Progenitor cell of endocrine pancreas (in vitro differentiated cells): ENCODE measurements at places on chromosomes 16 and 17. TPM values are rescaled to one million over a fixed set of nuclear protein-coding genes. Genes with fewer than 3 reads are reported as not detected.
A peak's percentile ranks its signal among the peaks of the same experiment; 100 is the strongest.

GRCh38 chr17:7058831-7059447, 15.0 kb upstream of the SLC16A11 start:
- H3K36me3 ChIP-seq, result no peaks in the 10 kb centered on the region
- DNase-seq, result no peak
- no peaks in the 10 kb centered on the region for H3K4me1 ChIP-seq
- H3K27ac ChIP-seq, result no peak overlapping the region
- H3K27me3 ChIP-seq, result peaks cover 10% of the 10 kb centered on the region

- peaks cover 14% of the 10 kb centered on the region for H3K36me3 ChIP-seq
- peaks cover 3% of the 10 kb centered on the region for H3K4me1 ChIP-seq
- H3K4me3 ChIP-seq, result no peak overlapping the region
- H3K27me3 ChIP-seq, result no peaks in the 10 kb centered on the region
These were observed 67.9 kb downstream of the TRIM37 start for GRCh38 chr17:59038734-59039133.

GRCh38 chr16:17358846-17359245, 111.9 kb downstream of the XYLT1 start:
- DNase-seq, result no peak
- no peaks in the 10 kb centered on the region for H3K27me3 ChIP-seq
- H3K4me1 ChIP-seq, result peaks cover 18% of the 10 kb centered on the region
- no peaks in the 10 kb centered on the region for H3K36me3 ChIP-seq
- no peak overlapping the region for H3K4me3 ChIP-seq
- no peak overlapping the region for H3K27ac ChIP-seq

DNA sequence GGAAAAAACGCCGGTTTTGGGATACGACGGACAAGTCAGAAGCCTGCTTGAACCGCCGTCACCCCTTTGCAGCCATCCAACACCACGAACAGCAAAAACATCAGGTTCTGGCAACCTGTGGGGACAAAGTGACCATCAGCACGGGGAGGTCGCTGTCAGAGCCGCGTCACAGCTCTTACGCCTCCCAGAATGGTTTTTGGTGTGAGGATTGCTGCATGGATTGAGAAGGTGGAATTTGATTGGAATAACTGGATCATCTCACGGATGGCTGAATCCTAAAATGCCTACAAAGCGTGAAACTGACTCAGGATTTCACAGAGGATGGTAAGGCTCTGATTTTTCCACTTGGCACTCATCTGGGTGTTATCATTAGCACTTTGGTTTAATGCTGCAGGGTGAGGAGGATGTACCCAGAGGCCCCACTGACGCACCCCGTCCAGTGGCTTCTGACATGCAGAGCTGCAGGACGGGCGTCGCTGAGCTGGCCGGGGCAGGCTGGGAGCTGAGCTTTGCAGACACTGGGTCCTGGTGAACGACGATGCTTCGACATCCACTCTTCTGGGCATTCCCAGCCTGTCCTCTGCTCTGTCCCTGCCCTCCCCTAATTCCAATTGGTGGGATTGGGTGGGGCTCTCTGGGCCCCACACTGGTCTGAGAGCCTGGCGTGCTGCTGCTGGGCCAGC, 73.4 kb upstream of the CREBBP start:
- H3K27ac ChIP-seq, result no peak overlapping the region
- no peak for DNase-seq
- H3K27me3 ChIP-seq, result peaks cover 23% of the 10 kb centered on the region
- H3K36me3 ChIP-seq, result no peaks in the 10 kb centered on the region

GRCh38 chr16:3058139-3059030, 7.1 kb upstream of the IL32 start:
- peaks cover 28% of the 10 kb centered on the region for H3K27me3 ChIP-seq
- peak overlapping the region; percentile 80 for H3K4me3 ChIP-seq
- peaks cover 11% of the 10 kb centered on the region for H3K36me3 ChIP-seq
- DNase-seq, result peak; percentile 36
- H3K4me1 ChIP-seq, result peaks cover 5% of the 10 kb centered on the region
- H3K27ac ChIP-seq, result peak overlapping the region; percentile 64

- peaks cover 6% of the 10 kb centered on the region for H3K36me3 ChIP-seq
- H3K4me3 ChIP-seq, result no peak overlapping the region
- no peaks in the 10 kb centered on the region for H3K27me3 ChIP-seq
- H3K4me1 ChIP-seq, result peaks cover 2% of the 10 kb centered on the region
These were observed 79.8 kb downstream of the ZNF423 start for GRCh38 chr16:49776085-49776595.

The CCL13 gene
- total RNA-seq, result not detected in 2 replicates

- H3K4me1 ChIP-seq, result peaks cover 1% of the 10 kb centered on the region
- no peaks in the 10 kb centered on the region for H3K27me3 ChIP-seq
- DNase-seq, result peak; percentile 83
- H3K36me3 ChIP-seq, result peaks cover 9% of the 10 kb centered on the region
- H3K4me3 ChIP-seq, result no peak overlapping the region
These were observed 29.7 kb upstream of the LGALS9 start for GRCh38 chr17:27601069-27601974.

GRCh38 chr17:58244963-58245362, 6.6 kb downstream of the LPO start:
- H3K27ac ChIP-seq, result no peak overlapping the region
- DNase-seq, result no peak
- H3K27me3 ChIP-seq, result peaks cover 89% of the 10 kb centered on the region
- H3K4me3 ChIP-seq, result no peak overlapping the region
- no peaks in the 10 kb centered on the region for H3K4me1 ChIP-seq
- no peaks in the 10 kb centered on the region for H3K36me3 ChIP-seq

- no peaks in the 10 kb centered on the region for H3K27me3 ChIP-seq
- H3K36me3 ChIP-seq, result no peaks in the 10 kb centered on the region
- no peak for DNase-seq
- no peaks in the 10 kb centered on the region for H3K4me1 ChIP-seq
- no peak overlapping the region for H3K27ac ChIP-seq
- H3K4me3 ChIP-seq, result no peak overlapping the region
These were observed 1691.4 kb downstream of the TP53TG3F start for GRCh38 chr16:35150805-35151312.

The CCL1 gene
- not detected in 2 replicates for total RNA-seq

The KRT9 gene
- not detected in 2 replicates for total RNA-seq

GRCh38 chr17:77324227-77324626, 183.5 kb downstream of the SEC14L1 start:
- no peaks in the 10 kb centered on the region for H3K36me3 ChIP-seq
- no peak overlapping the region for H3K4me3 ChIP-seq
- peaks cover 17% of the 10 kb centered on the region for H3K4me1 ChIP-seq
- no peak for DNase-seq
- H3K27ac ChIP-seq, result peak overlapping the region; percentile 91
- no peaks in the 10 kb centered on the region for H3K27me3 ChIP-seq

The IQCK gene
- 31.5 and 33.2 TPM in 2 replicates for total RNA-seq

GRCh38 chr17:44848257-44848795, 643 bp downstream of the HIGD1B start:
- H3K27me3 ChIP-seq, result peaks cover 3% of the 10 kb centered on the region
- H3K4me3 ChIP-seq, result no peak overlapping the region
- DNase-seq, result no peak
- no peaks in the 10 kb centered on the region for H3K4me1 ChIP-seq

The RASL10B gene
- 13.7 and 13.9 TPM in 2 replicates for total RNA-seq

The NRN1L gene
- total RNA-seq, result not detected in 2 replicates

The WSCD1 gene
- total RNA-seq, result 10.3 and 11.1 TPM in 2 replicates

DNA sequence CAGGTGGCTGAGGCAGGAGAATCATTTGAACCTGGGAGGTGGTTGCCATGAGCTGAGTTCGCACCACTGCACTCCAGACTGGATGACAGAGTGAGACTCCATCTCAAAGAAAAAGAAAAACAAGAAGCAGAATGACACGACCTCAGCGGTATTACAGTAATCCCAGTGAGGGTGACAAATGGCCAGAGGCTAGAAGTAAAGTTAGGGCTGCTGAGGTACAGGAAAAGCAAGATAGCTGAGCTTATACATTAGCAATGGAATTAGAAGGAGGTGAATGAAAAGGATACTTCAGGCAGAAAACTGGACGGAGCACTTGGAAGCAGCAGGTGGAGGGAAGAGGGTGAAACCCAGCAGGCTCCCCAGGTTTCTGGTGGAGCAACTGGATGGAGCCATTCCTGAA, 26.1 kb upstream of the AMZ2 start:
- DNase-seq, result no peak
- no peaks in the 10 kb centered on the region for H3K4me1 ChIP-seq
- no peaks in the 10 kb centered on the region for H3K27me3 ChIP-seq

- H3K27ac ChIP-seq, result no peak overlapping the region
- no peaks in the 10 kb centered on the region for H3K36me3 ChIP-seq
- no peak for DNase-seq
- H3K4me3 ChIP-seq, result no peak overlapping the region
- H3K27me3 ChIP-seq, result peaks cover 42% of the 10 kb centered on the region
These were observed 301.7 kb upstream of the N4BP1 start for GRCh38 chr16:48911700-48912099.

The PIMREG gene
- total RNA-seq, result 13.8 and 15.4 TPM in 2 replicates

The DPH1 gene
- 39.1 and 44.0 TPM in 2 replicates for total RNA-seq

DNA sequence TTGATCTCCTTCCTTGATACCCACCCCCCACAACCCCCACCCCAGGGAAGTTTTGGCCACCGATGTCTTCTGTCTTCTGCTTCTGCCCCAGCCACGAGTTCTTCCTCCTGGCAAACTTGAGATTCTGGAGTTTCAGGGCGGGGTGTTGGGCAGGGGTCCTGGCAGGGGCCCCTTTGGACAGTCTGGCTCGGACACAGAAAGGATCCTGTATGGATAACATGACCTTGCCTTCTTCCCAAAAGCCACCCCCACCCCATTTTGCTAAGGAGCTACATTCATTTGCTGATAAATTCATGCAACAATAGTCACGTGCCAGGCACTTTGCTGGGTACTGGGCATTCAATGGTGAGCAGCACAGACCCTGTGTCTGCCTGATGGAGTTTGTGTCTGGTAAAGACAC, 5.9 kb upstream of the COL1A1 start:
- peaks cover 66% of the 10 kb centered on the region for H3K27me3 ChIP-seq
- peaks cover 33% of the 10 kb centered on the region for H3K4me1 ChIP-seq
- no peak for DNase-seq
- H3K4me3 ChIP-seq, result no peak overlapping the region
- no peaks in the 10 kb centered on the region for H3K36me3 ChIP-seq

The TAT gene
- not detected in 2 replicates for total RNA-seq

The KRTAP2-4 gene
- total RNA-seq, result not detected in 2 replicates

- no peaks in the 10 kb centered on the region for H3K27me3 ChIP-seq
- H3K27ac ChIP-seq, result no peak overlapping the region
- DNase-seq, result no peak
- no peaks in the 10 kb centered on the region for H3K4me1 ChIP-seq
These were observed 697.3 kb downstream of the MAF start for GRCh38 chr16:78903237-78903636.

GRCh38 chr16:88472069-88472468, 19.0 kb downstream of the ZFPM1 start:
- no peaks in the 10 kb centered on the region for H3K27me3 ChIP-seq
- H3K36me3 ChIP-seq, result peaks cover 2% of the 10 kb centered on the region
- no peak overlapping the region for H3K27ac ChIP-seq
- no peak overlapping the region for H3K4me3 ChIP-seq
- no peak for DNase-seq
- H3K4me1 ChIP-seq, result peaks cover 19% of the 10 kb centered on the region

GRCh38 chr17:40139566-40140058, 725 bp upstream of the CASC3 start:
- H3K4me1 ChIP-seq, result peaks cover 14% of the 10 kb centered on the region
- no peak for DNase-seq
- peak overlapping the region; percentile 93 for H3K4me3 ChIP-seq
- H3K36me3 ChIP-seq, result peaks cover 21% of the 10 kb centered on the region
- H3K27ac ChIP-seq, result peak overlapping the region; percentile 98
- no peaks in the 10 kb centered on the region for H3K27me3 ChIP-seq

- H3K27ac ChIP-seq, result peak overlapping the region; percentile 62
- H3K27me3 ChIP-seq, result no peaks in the 10 kb centered on the region
- DNase-seq, result peak; percentile 51
- no peak overlapping the region for H3K4me3 ChIP-seq
- H3K36me3 ChIP-seq, result peaks cover 23% of the 10 kb centered on the region
These were observed 43.0 kb upstream of the TANGO6 start for GRCh38 chr16:68800257-68800875.

DNA sequence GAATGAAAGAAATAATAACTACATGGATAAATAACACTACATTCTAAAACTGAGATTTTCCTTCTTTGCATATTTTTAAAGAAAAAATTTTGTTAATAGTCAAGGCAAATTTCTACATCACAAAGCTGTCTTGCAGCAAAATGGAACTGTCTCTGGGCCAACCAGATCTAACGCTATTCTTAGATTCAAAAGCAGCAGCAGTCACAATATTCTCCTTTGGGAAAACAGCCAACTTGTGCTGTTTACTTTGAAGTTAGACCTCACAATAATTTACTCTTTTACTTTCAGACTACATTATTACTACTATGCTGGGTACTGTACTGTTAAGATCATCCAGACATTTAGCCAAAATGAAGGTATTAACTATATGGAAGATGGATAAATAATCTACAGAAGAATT, 189.1 kb downstream of the CEP112 start:
- H3K4me3 ChIP-seq, result no peak overlapping the region
- no peaks in the 10 kb centered on the region for H3K4me1 ChIP-seq
- no peak for DNase-seq
- no peak overlapping the region for H3K27ac ChIP-seq

The GINS3 gene
- 9.5 and 9.9 TPM in 2 replicates for total RNA-seq

DNA sequence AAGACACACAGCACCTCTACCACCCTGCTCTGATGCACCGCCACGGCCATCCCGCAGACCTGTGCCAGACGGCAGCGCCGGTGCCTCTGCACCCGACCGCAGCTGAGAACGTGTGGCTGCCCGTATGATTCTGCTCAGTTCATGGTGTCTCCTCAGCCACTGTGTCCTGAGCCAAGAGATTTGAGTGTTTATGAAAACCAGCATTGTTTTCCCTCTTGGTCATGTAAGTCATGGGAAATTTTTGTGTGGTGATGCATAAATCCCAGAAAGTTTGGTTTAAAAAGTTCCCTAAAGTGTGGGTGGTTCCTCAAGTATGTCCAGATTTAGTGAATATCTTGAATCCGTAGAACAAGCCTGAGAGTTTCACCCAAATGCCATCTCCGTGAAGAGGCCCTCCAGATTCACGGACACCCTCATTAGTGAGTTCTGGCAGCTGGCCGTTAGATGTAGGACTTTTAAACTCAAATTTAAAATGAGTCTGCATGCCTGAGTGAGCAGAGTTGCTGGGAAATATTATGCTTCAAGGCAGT, 57.6 kb downstream of the CDRT4 start:
- no peak overlapping the region for H3K4me3 ChIP-seq
- no peak for DNase-seq
- no peaks in the 10 kb centered on the region for H3K4me1 ChIP-seq
- no peak overlapping the region for H3K27ac ChIP-seq
- H3K27me3 ChIP-seq, result no peaks in the 10 kb centered on the region

The FCSK gene
- total RNA-seq, result 18.8 and 21.1 TPM in 2 replicates

The RRN3 gene
- 36.9 and 40.0 TPM in 2 replicates for total RNA-seq

- no peaks in the 10 kb centered on the region for H3K36me3 ChIP-seq
- H3K27ac ChIP-seq, result no peak overlapping the region
- no peak overlapping the region for H3K4me3 ChIP-seq
- H3K4me1 ChIP-seq, result no peaks in the 10 kb centered on the region
- no peak for DNase-seq
These were observed 5.2 kb downstream of the MYH3 start for GRCh38 chr17:10651927-10652326.

The COL1A1 gene
- total RNA-seq, result 26.7 and 38.4 TPM in 2 replicates

DNA sequence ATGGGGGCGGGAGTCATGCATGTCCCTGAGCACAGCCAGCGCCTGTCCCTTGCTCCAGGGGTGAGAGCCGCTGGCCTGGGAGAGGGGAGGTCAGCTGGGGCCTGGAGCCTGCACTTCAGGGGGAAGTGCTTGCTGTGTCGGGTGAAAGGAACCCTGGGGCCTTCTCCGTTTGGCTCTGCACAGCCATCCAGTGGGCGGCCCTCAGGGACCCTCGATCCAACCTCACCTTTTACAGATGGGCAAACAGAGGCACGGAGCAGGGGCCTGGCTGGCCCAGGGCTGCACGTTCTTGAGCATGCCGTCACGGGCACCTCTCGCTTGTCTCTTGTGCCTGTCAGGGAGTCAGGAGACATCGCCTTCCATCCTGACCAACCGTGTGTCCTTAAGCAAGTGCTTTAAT, 1.8 kb downstream of the SNX20 start:
- H3K36me3 ChIP-seq, result no peaks in the 10 kb centered on the region
- H3K4me1 ChIP-seq, result peaks cover 1% of the 10 kb centered on the region
- H3K4me3 ChIP-seq, result no peak overlapping the region
- H3K27me3 ChIP-seq, result peaks cover 7% of the 10 kb centered on the region
- DNase-seq, result no peak
